Cortex of kidney (tissue), 1 donor: ENCODE measurements at places on chromosomes 7 and 10.

GRCh38 chr10:112481602-112482001 is 34.6 kb downstream of the VTI1A start:
- no peak for DNase-seq

DNA sequence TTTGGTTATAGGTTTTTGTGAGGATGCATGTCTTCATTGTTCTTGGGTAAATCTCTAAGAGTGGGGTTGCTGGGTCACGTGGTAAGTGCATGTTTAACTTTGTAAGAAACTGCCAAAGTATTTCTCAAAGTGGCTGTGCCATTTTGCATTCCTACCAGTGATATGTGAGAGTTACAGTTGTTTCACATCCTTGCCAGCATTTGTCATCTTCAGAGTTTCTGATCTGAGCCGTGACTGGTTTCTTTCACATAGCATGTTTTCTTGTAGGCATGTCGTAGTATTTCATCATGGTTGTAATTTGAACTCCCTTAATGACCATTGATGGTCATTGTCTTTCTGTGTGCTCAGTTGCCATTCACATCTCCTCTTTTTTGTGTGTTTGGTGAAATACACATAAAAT is 286.0 kb downstream of the RNLS start:
- no peak for DNase-seq

DNA sequence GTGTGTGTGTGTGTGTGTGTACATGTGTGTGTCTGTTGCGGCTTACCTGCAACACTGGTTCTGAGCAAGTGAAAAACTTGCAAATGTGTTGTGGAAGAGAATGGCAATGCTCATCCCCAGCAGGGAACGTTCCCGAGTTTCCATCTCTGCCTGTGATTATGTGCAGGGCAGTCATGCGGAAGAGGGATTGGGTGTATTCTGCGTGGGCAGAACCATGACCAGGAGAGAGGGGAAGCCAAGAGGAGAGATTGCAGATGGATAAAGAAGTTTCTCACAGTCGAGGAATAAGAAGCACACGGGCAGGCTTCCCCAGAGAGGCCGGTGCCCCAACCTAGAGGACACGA is 99.9 kb downstream of the CTBP2 start:
- DNase-seq: no peak

- DNase-seq: no peak
These were observed 10.4 kb upstream of the ITGB8 start for GRCh38 chr7:20320322-20320721.

GRCh38 chr7:3067606-3068380 is 24.1 kb upstream of the CARD11 start:
- no peak for DNase-seq

GRCh38 chr7:121500360-121501058 is 104.4 kb upstream of the FAM3C start:
- DNase-seq: no peak
